Ascending aorta (tissue), 2 donors: ENCODE measurements at places on chromosomes 7 and 10.

- DNase-seq: no peak
These were observed 18.1 kb downstream of the POLR1F start for GRCh38 chr7:19690736-19691135.

DNA sequence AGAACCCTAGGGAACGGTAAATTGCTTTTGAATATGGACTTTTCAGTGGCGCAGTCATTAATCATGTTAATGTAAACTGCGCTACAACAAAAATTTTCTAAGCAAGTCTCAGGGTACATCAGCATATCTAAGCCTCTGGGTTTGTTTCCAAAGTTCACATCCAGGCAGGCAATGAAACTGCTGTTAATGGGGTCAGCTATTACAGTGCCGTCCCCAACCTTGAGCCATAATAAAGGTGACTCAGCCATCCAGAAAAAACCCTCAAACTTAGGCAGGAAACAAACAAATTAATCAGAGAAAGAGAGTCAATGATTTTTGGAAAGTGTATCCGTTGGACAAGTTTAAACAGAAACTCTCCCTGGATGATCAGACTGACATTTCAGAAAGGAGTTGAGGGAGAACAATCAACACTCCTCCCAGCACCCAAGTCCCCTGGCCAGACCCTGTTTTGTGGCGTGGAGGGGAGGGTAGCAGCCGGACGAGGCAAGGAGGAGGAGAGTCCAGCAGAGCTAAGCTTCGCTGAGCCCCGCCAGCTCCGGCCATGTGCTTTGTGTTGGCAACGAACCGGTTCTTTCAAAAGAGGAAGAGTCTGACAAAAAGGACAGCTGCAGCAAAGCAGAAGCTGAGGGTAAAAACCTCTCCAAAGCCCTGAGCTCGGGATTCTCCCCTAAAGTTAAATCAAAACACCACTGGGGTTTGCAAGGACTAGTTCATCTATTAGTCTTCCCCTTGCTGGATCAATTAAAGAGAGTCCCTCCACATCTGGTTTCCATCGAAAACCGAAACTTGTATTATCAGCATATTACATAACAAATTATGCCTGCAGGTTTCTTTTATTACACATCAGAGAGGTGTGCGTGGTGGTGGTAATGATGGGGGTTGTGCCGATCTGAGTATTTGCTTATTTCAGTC lies 3.6 kb downstream of the FAM53B start:
- DNase-seq: no peak

DNA sequence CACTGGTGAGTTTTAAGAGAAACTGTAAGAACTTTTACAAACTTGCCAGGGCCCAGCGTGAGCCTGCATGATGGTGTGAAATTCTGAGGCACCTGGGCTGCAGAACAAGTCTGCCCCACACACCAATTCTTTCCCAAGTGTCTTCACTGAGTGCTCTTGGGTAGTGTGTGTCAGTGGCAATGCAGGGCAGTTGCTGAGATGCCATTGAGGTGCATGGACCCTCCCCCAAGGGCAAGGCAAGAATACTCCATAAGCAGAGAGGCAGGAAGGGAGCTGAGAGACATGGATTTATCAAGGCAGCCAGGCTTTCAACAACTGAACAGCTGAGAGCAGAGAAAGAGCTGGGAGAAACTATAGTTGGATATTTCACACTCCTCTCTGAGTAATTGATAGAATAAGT lies 801.2 kb downstream of the GRID1 start:
- DNase-seq: no peak

DNA sequence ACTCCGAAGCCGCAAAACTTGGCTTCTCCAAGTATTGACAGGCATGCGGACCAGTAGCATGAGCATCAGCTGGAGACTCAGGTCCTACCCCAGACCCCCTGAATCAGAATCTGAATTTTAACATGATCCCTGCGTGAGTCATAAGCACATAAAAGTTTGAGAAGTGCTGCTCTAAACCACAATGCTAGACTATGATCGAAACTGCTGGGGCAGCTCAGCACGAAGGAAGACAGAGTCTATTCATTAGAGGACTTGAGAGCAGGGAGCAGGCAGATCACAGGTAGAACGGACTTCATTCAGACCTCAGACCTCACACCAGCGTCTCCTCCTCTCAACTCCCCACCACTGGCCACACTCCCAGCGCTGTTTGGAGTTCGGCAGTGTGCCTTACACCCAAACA lies 16.9 kb downstream of the CAMK2G start:
- no peak for DNase-seq

GRCh38 chr7:24480501-24480900 lies 92.8 kb upstream of the PALS2 start:
- no peak for DNase-seq

- no peak for DNase-seq
These were observed 77.1 kb downstream of the BMPER start for GRCh38 chr7:33982425-33982786.

DNA sequence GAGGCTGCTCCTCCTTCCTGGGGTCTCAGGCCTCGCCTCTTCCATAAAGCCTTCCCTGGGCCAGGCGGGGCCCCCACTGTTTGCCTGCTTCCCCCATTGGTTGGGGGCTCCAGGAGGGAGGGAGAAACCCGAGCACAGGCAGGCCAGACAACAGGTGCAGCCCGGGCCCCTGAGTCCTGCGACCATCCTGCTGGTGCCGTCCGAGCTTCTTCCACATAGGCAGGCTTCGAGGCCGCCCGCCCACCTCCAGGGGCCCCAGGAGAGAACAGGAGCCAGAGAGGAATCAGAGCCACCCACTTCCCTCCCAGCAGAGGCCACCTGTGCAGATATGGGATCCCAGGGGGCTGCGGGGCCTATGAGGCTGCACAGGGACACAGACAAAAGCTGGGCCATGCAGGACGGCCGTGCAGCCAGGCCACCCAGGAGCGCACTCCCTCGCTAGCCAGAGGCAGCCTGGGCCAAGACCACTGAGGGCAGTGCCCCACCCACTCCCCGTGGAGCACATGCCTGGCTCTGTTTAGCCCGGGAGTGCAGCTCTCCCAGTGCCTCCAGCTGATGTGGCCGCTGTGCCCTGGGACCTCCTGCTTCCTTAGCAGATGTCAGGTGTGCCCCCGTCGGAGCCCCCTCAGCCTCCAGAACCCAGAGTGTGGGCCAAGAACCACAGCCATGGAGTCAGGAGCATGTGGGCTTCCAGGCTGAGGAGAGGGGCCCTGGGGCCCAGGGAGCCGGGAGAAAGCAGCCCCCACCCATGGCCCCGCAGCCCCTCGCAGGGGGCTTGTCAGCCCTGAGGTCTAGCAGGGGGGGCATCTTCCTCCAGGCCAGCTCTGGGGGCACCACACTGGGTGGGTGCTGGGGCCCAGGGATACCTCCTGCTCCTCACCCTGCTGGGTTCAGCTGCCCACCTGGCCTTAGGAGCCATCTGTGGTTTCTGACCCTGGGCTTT lies 59.9 kb upstream of the INPP5A start:
- DNase-seq: no peak

DNA sequence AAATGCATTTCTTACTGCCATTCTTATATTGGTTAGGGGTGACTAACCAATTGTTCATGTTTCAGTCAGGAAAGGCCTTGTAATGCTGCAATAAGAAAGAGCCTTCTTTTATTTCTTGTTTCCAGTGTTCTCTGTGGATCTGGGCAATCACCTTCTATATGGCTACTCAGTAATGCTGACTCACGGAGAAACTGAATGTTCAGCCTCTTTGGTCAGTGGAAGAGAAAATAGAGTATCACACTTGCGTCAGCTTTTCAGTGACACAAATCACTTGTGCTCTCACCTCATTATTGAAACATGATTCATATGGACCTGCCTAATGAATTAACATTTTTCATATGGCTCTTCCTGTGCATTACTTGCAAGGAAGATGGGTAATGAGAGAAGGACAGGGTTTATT lies 243.9 kb upstream of the POT1 start:
- DNase-seq: no peak

GRCh38 chr10:777913-778479 lies 88.5 kb upstream of the DIP2C start:
- no peak for DNase-seq

GRCh38 chr10:61633665-61634064 lies 29.1 kb upstream of the CABCOCO1 start:
- DNase-seq: no peak

- no peak for DNase-seq
These were observed 16.5 kb downstream of the CNOT4 start for GRCh38 chr7:135493362-135493761.

DNA sequence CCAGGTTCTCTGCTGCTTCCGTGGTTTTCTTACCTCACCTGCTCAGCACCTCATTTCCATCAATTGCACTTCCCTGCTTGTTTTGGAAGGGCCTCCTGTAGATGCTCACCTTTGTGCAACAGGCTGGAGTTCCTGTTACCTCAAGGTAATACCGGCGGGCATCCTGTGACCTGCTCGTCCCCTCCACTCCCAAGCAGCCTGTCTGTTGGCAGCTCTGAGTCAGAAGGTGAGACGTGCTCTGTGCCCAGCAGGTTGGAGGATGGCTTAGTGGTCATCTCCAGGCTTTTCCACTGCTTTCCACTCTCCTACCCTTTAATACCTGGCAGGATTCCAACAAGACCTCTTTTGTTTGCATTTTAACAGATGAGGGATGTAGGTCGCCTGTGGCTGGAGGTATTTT lies 86.0 kb downstream of the CAMK1D start:
- DNase-seq: no peak

GRCh38 chr7:41238851-41239331 lies 464.0 kb downstream of the INHBA start:
- no peak for DNase-seq

- DNase-seq: no peak
These were observed 402 bp upstream of the TMEM168 start for GRCh38 chr7:112790586-112791003.
